NCI-H146 (cell line): ENCODE measurements at places on chromosomes 16 and 17.

DNA sequence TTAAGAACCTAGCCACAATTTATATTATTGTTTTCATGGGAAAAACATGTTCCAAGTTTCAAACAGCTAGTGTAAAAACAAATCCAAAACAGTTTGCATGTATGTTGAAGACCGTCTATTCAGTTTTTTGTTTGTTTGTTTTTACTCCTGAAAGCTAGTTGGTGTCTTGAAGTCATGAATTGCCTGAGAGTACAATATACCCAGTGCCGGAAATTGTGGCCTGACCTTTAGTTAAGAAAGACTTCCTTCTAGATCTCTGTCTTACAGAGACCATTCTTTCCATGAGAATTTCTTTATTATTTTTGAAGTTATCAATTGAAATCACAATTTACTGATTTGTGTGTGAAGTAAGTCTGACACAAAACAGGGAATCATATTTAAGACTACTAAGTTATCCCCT is 474.8 kb downstream of the KCNJ2 start:
- DNase-seq, result no peak

DNA sequence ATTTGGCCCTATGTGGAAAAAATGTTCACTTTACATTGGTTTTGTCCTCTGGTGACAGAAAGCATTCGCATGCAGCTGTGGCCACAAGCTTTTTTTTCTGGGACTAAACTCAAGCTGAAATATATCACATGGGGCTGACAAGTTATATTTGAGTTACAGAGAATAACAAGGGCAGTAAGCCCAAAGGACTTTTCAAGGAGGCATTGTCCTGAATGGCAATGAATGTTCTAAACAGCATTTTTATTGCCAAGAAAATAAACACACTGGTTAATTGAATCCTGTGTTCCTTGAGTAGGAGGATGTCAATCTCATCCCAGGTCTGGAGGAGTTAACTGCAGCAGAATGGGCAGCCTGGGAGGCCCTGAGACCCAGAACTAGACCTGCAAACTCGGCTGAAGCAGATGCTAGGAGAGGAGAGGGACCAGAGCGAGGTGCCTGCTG is 114.5 kb downstream of the COPRS start:
- no peak for DNase-seq

GRCh38 chr17:56185491-56186221 is 32.4 kb downstream of the ANKFN1 start:
- DNase-seq, result no peak

- DNase-seq, result no peak
These were observed 5.2 kb downstream of the C16orf46 start for GRCh38 chr16:81071805-81072204.

GRCh38 chr17:78709119-78709681 is 72.9 kb downstream of the CYTH1 start:
- DNase-seq, result no peak

DNA sequence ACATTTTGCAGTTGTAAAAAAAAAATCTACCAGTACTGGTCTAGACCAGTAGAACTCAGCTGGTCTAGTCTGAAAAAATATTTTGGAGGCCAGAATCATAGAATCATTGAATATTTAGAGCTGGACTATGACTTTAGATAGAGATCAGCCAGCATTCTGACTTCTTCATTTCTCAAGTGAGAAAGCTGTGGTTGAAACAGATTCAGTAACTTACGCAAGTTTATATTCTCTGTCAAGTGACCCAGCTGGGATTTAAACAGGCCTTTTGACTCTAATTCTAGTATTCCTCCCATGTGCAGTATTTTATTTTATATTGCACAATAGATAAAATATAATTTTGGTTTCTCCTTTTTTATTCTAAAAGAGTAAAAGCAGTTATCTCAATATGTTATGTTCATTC is 4.9 kb downstream of the TNRC6A start:
- DNase-seq, result no peak

GRCh38 chr17:31417051-31417792 is 25.7 kb downstream of the RAB11FIP4 start:
- DNase-seq, result no peak

DNA sequence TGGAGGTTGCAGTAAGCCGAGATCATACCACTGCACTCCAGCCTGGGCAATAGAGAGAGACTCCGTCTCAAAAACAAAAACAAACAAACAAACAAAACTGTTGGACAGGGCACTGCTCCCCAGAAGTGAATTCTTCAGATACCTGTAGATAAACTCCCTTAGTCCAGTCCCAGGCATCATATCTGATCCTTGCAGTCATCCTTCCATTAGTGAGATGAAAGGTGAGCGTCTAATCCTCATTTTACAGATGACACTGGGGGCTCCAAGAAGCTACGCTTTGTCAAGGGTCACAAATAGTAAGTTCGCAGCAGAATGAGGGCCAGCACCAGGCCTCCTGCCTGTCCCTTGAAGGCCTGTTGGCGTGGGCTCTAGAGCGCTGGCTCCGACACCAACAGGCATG is 102.0 kb downstream of the OR1D5 start:
- no peak for DNase-seq

- DNase-seq, result no peak
These were observed 19.7 kb upstream of the SHISA9 start for GRCh38 chr16:12881740-12882139.

DNA sequence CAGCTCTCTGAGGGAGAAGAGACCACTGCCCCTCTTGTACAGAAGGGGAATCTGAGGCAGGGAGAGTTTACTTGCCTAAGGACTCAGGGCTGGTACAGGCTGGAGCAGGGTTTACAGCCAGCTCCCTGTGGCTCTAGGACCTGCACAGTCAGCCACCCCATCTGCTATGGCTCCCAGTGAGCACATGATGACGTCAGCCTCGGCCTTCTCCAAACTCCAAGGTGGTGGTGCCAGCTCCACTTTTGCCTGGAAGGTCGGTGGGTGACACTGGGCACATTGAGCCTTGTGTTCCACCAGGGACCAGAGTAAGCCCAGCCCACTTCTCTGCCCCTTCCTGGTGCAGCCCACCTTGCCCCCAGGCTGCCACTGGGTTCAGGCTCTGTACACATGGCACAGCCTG is 202.2 kb downstream of the ENGASE start:
- no peak for DNase-seq

DNA sequence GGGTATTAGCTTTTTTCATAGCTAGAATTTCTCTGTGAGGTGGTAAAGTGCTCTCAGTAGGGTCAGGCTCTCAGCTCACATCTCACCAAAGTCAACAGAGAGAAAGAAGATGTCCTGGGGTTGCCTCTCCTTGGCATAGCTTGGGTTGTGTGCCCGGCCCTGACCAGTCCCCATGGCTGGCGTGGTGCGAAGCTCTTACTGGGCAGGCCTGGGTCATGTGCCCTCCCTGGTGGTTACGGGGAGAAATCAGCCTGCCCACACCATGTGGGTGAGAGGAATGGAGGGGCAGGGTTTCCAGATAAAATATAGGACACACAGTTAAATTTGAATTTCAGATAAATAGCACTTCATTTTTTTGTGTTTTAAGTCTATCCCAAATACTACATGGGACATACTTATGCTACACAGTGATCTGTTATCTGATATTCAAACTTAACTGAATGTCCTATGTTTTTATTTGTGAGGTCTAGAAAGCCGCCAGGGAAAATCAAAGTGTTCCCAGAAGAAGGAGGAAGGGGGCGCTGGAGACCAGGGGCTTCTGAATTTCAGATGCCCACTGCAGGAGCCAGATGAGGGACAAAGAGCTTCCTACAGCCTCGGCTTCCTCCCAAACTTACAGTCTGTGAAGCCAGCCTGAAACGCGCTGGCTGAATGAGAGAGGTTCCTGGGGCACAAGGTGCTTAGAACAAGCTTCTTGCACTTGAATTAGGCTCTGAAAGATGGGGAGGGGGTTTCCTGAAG is 45.4 kb downstream of the NKD1 start:
- DNase-seq, result no peak

- no peak for DNase-seq
These were observed 51.2 kb downstream of the RPA1 start for GRCh38 chr17:1880851-1881630.

DNA sequence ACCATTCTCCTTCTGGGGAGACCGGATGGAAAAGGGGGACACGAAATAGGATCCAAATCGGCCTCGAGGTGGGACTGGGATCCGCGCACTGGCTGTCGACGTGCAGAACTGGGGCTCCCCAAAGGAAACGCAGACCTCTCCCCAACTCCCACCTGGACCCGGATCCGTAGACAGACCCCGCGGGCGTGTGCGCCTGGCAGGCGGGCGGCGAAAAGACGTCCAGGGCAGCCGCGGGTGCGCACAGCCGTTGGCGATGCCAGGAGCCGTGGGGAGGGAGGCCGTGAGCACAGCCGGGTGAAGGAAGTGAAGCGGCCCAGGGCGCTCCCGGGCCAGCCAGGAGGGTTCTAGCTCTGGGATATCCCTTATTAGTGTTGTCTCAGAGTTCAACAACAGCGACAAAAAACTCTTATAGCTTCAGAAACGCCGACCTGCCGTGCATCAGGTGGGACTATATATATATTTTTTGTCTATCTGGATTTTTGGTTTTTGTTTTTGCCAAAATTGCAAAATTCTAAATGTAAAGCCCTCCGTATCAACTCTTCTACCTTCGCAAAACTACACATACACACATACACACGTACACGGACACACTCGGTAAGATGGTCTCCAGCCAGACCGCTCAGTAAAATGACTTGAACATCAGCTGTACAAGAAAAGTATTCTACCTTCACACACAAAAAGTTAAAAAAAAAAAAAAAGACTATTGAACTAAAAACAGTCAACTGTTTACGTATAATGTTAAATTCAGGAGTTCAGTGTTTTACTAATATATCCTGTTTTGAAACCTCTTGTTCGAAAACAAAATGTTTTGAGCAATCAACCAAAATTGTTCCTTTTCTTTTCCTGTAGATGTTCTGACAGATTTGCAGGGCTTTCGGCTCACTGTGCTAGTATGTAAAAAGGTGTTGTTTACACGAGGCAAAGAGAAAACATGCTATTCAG is 5.2 kb upstream of the AATF start:
- no peak for DNase-seq

GRCh38 chr17:2634361-2634960 is 41.0 kb downstream of the PAFAH1B1 start:
- peak; percentile 75 for DNase-seq

- DNase-seq, result peak; percentile 9
These were observed 26.8 kb upstream of the AXIN2 start for GRCh38 chr17:65588181-65588808.

DNA sequence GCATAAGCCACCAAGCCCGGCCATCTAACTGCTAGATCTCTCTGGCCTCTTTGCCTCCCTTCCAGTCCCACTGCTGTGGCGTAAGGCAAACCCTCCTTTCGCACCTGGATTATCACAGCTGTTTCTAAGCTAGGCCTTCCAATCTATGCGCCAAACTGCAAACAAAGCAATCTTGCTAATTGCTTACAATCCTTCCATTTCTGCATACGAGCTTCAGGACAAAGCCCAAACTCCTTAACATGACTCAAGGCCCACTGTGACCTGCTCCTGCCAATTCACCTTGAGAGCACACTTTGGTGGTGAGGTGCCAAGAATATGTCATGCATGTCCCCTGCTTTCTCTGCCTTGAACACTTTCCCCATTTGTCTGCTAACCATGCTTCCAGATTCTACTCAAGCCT is 6.0 kb upstream of the ARL5C start:
- no peak for DNase-seq

DNA sequence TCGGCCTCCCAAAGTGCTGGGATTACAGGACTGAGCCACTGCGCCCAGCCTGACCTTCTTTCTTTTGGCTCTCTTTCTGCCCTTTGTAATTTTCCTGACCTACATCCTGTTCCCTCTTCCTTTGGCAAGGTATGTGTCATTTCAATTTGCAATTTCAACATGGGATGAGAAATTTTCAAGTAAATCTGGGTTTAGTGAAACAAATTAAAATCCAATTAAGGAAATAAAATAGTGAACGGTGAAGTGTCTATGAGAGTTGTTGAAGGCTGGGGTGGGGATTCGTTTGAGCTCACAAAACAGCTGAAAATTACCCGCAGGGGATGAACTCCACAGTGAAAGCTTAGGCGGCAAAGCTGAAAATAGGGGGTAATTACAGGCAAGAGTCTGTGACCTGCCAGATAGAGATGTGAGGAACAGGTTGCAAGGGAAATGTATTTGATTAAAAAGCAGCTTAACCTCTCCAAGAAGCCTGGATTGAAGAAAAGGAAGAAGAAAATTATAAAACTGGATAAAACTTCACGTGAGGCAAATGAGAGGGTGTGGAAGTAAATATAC is 277.7 kb downstream of the UTP18 start:
- no peak for DNase-seq

GRCh38 chr17:18158022-18158600 is 25.5 kb upstream of the ALKBH5 start:
- peak; percentile 98 for DNase-seq

- DNase-seq, result no peak
These were observed 42.4 kb upstream of the TRAP1 start for GRCh38 chr16:3759736-3760135.

DNA sequence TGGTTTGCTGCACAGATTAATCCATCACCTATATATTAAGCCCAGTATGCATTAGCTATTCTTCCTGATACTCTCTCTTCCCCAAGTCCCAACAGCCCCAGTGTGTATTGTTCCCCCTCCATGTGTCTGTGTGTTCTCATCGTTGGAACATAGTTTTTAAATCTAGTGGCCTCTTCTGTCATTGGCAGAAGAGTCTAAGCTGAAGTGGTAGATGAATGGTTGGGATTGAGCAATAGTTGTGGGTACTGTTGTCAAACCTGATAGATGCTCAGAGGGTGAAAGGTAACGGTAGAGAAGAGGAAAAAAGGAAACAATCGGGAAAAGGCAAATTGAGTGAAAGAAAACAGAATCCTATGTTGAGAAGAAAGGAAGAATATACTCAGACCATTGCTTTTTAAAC is 29.9 kb downstream of the MAP3K3 start:
- no peak for DNase-seq

- DNase-seq, result no peak
These were observed 9.1 kb downstream of the MNT start for GRCh38 chr17:2391597-2392251.

- DNase-seq, result peak; percentile 35
These were observed 11.9 kb downstream of the GSE1 start for GRCh38 chr16:85625053-85625452.

DNA sequence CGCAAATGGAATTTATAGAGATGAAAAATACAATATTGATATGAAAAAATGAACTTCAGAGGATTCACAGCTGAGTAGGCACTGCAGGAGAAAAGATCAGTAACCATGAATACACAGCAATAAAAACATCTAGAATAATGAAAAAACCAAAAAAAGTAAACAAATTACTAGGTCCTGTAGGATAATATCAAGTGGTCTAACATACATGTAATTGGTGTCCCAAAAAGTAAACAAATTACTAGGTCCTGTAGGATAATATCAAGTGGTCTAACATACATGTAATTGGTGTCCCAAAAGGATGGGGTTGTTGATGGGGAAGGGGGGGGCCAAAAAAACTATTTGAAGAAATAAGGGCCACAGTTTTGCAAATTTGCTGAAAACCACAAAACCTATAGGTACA is 43.4 kb downstream of the ZNF18 start:
- no peak for DNase-seq
